NCI-H1417 (cell line): ENCODE measurements at places on chromosomes 13 and 19.

- peak; percentile 44 for DNase-seq
Measured at GRCh38 chr19:1357531-1358109, 26.1 kb upstream of the NDUFS7 start.

- DNase-seq: peak; percentile 20
Measured at GRCh38 chr19:33241530-33242101, 16.0 kb upstream of the SLC7A10 start.

DNA sequence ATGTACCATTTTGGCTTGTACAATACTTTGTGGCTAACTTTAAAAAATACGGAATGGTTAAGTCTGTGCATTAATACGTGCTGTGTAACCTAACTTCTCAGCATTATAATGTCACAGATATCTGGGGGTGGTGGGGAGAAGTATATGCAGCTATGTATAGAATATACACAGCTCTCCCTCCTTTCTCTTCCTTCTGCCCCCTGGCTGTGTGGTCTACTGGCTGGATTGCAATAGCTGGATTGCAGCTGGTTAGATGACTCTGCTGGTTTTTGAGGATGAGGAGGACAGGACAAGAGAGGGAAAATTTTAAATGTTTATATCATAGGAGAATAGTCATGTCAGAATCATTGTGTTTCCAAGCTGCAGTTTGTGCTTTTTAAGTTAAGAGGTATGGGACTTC, 9.7 kb downstream of the RNASEH2B start:
- no peak for DNase-seq

GRCh38 chr19:53962887-53963431, at the start of gene CACNG8:
TSS of gene CACNG8 (plus strand) at chr19:53962937.
- DNase-seq: no peak
